Activated T-cell treated with anti-CD3 and anti-CD28 coated beads, Interleukin-2, amount 50 U/mL, for 48 hours (primary cell): ENCODE measurements at places on chromosomes 7 and 10.

- no peak for DNase-seq
Observed at GRCh38 chr7:30062587-30062986, 34.4 kb downstream of the PLEKHA8 start.

DNA sequence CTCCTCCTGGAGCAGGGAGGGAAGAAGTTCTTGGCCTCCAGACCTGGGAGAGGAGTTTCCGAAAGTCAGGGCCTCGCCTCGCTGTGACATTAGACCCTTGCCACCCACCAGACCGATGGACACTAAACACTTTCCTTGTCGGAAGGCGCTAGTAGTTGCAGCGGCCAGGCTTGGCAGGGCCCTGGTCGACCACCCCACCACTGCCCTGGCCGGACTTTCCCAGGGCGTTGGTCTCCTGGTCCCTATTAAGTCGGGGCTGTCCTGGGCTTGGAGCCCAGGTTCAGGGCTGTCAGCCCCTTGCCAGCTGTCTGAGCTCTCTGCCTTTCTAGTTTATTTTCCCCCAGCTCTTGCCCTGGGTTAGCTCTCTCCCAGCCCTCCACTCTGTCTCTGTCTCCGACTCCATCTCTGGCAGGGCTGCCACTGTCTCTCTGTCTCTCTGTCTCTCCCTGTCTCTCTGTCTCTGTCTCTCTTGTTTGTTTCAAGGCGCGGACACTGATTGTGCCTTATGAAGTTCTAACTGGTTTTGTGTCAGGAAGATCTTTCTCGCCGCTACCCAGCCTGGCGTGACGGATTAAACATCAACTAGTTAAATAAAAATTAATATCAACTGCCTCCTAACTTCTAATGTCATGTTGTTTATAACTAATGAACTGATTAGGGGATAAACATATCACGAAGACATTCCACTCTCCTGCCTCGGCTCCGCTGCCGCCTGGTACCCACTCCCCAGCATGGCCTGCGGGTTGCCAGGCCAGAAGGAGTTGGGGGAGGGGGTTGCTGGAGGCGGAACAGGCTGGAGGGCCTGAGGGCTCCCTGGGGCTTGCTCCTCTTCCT is 13.8 kb upstream of the PAX2 start:
- DNase-seq: no peak

- no peak for DNase-seq
Observed at GRCh38 chr10:78672918-78673317, 395.8 kb upstream of the ZMIZ1 start.

- no peak for DNase-seq
Observed at GRCh38 chr10:61304746-61305145, 148.4 kb downstream of the TMEM26 start.

DNA sequence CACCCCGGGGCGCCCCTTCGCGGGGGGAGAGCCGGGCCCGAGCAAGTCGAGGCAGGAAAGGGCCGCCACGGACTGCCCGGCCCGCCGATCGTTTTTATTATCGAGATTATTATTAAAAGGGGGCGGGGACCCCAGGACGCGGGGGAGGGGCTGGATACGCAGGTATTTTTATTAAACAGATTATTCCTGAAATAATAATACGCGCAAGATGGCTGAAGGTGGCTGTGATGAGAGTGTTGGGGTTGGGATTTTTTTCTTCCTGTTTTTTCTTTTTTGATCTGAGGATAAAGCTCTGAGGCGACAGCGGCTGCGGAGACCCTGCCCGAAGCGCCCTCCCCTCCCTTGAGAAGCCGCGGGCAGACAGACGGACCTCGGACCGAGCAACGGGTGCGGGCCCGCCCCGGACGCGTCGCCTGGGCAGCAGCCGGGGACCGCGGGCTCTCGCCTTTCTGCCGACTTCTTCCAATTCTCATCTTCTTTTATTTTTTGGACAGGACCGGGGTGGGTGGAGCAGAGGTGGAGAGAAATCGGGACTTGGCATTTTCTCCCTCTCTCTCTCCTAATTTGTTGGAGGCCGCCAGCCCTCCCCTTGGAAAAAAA is 1.4 kb upstream of the TRIM8 start:
- peak; percentile 61 for DNase-seq

DNA sequence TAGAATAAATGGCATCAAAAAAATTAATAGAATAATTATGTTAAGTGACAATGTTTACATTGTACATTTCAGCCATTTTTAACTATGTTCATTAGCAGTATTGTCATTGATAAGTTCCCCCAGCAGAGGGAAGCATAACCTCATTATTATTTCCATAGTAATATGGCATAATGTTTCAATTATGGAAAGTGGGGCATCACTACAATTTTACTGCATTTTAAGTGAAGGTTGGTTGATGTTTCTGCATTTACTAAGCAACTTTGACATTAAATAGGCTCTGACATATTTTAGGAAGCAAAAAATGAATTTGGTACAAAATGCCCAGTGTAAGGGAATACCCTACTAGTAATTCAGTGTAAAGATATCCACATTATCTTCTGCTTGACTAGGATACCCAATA is 218.3 kb downstream of the SEMA3A start:
- no peak for DNase-seq

DNA sequence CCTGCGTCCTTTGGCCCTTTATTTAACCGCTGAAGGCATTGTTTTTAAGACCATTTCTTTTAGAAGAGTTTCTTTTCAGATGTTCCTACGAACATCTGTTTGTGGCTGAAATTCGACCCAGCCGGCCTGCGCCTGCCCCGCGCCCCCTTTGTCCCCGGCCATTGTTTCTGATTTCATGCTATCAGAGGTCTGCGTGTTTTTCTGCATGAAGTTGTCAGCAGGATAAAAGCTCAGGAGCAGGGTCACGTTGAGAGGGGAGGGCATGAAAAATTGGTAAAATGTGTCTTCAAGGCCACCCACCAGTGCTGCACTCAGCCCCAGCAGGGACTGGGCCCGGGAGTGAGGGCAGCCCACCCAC is 43.1 kb downstream of the NKX6-2 start:
- DNase-seq: no peak

DNA sequence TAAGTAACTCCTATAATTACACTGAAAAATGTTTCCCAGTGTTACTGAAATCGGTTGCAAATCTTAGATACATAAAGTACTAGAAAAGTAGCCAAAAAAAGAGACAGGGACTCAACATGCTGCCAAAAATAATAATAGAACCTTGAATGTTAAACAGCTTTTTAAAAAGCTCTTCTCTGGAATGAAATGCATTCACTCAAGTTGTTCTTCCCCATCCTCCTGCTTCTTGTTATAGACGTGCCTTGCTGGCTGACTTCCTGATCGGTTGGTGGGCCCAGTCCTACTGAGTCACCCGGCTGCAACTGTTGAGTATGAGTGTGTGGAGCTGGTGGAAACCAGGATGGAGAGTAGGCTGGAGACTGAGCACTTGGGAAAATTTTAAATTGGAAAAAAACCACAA is 30.6 kb upstream of the RAPGEF5 start:
- DNase-seq: no peak

- no peak for DNase-seq
Observed at GRCh38 chr7:32573110-32573687, 77.9 kb downstream of the AVL9 start.

DNA sequence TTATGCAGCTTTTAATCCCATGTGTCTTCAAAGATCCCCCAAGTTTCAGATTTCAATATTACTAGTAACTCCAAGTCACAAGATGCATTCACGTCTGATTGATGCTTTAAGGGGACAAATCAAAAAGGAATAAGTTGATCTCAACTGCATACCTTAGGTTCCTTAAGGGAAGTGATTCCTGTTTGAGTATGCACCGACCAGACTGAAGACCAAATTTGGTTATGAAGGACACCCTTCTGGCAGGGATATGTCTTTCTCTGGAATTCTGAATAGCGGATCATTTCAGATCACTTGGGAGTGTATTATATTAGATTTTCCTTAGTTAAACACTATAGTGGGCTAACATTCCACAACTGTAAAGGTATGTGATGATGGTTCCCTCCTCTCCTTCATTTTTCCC is 4.3 kb downstream of the KIF5B start:
- no peak for DNase-seq

DNA sequence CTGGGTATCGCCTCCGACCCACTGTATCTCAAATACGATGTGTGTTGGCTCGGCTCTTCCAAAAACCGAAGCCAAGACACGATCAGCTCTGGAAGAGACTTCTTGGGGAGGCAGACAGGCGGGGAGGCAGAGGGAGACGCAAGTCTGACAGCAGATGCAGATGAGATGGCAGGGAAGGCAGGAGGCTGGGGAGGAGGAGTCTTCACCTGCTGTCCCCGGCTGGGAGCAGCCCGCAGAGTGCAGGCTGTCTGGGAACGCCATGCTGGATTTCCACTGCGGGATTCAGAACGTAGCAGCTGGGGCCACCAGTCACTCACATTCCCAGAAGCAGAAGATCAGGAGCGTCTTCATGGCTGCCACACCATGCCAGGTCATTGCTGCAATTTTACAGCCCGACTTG is 29.4 kb downstream of the CTBP2 start:
- no peak for DNase-seq

GRCh38 chr7:95669513-95669912 is 73.2 kb upstream of the PDK4 start:
- DNase-seq: no peak

DNA sequence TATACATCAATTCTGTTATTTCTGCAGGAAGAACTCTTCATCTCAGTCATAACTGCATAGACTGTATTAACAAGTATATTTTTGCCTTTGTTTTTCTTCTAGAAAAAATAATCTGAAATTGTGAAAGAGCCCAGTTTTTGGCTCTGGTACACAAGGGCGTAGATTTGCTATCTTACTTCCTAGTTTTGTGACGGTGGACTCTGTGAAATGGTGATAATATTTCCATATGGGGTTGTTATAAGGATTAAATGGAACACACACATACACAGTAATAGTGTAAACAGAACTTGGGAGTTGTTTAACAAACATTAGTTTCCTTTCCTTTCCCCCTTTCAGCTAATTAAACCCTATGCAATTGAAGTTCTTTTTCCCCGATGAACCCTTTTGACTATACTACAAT is 108.7 kb downstream of the MKLN1 start:
- no peak for DNase-seq

DNA sequence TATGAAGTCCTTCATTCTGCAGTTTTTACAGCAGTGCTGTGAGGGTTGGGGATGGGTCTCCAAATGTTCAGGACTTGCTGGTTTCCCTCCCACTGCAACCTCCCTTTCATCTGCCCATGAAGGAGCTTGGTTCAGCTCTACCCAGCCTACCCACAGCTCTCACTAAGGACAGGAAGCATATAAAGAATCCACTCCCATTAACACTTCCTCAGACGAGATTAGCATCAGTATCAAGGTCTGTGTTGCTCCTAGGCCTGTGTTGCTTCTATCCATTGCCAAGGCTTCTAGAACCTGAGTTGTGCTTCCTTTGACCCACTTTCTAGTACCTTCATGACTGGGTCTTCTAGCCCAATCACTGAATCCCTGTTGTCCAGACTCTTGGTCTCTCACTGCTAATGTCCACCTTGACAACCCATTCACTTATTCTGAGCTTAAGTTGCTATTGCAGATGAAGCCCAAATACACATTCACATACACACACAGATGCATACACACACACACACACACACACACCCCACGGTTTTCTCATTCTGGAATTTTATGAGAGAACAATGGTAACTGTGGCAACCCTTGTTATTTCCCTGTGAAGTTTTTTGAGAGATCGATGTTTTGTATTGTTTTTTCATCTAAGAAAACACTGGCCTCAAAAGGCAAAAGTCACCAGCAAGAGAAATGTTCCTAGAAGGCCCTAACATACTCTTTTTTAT is 248.1 kb downstream of the MTERF1 start:
- no peak for DNase-seq

DNA sequence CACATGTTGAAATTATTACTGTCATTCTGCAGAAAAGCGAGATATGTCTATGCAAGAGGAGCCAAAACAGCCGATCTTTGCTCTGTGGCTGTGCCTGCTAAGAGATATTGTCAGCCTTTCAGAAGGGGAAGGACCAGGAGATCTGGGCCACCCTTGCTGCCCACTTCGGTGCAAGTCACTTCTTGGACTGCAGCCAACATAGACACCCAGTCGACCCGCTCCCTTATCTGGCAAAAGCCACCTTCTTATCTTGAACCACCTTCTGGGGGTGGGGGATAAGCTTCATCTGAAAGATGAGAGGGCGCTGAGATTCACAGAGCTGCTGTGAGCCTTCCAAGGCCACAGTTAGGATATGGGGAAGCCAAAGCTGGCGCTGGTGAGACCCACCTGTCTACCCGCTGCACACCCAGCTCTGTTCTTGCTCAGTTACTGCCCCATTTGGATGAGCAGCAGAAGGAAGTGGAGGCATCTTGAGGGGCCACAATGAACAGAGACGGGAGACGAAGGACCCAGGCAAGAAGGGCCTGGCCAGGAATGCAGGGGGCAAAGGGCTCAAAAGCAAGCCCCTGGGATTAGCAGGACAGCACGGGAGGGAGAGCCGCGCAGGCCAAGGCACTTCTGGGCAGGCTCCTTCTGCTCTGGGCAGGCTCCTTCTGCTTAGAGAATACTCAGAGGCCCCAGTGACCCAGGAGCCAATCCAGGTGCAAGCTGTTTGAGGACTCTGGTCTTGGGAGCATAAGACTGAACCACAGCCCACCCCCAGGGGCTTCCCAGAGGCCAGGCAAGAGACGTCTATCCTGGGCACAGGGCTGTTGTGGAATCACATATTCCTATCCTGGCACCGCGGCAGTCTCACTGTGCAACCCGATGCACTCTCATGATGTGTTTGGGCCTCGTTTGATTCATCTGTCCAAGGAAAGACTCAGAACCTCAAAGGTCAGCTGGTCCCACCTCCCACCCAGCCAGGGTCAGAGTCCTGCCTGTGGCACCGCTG is 38.4 kb upstream of the NPFFR1 start:
- DNase-seq: no peak

GRCh38 chr10:115903207-115903606 is 369.8 kb downstream of the GFRA1 start:
- DNase-seq: no peak

DNA sequence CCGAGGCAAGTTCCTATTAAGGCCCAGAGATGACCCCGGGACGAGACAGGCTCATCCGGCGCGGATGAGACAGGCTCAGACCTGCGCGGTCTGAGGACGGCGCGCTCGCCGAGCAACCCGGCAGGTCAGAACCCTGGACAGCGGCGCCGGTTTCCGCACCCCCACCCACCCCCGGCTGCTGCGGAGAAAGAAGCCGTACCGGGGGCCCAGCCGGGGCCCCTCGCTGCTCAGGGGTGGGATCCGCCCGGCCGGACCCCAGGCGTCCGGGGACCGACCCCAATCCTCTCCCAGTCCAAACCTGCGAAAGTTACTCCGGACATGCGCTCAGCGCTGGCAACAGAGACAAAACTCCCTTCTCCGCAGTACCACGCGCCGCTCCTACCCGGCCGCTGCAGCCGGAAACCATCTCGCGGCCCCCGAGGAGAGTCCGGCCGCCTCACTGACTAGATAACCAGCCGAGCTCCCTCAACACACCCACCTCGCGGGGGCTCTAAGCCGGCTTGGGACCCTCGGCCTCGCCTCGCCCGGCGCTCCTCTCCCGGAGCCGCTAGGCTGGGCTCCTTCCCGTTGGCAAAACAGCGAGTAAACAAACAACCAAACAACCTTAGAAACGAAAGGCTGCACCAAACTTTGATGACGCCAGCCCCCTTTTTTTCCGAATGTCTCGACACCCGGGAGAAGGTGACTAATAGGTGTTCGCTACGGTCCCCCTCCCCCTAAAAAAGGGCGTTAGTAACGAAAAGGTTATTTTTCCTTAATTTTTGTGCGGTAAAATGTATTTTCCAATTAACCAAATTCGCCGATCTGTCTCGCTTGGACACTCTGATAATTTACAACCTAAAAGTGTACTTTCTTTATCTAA is 2.3 kb upstream of the DRGX start:
- peak; percentile 76 for DNase-seq
